ENCODE measurements at places on chromosomes 2 and 18.

DNA sequence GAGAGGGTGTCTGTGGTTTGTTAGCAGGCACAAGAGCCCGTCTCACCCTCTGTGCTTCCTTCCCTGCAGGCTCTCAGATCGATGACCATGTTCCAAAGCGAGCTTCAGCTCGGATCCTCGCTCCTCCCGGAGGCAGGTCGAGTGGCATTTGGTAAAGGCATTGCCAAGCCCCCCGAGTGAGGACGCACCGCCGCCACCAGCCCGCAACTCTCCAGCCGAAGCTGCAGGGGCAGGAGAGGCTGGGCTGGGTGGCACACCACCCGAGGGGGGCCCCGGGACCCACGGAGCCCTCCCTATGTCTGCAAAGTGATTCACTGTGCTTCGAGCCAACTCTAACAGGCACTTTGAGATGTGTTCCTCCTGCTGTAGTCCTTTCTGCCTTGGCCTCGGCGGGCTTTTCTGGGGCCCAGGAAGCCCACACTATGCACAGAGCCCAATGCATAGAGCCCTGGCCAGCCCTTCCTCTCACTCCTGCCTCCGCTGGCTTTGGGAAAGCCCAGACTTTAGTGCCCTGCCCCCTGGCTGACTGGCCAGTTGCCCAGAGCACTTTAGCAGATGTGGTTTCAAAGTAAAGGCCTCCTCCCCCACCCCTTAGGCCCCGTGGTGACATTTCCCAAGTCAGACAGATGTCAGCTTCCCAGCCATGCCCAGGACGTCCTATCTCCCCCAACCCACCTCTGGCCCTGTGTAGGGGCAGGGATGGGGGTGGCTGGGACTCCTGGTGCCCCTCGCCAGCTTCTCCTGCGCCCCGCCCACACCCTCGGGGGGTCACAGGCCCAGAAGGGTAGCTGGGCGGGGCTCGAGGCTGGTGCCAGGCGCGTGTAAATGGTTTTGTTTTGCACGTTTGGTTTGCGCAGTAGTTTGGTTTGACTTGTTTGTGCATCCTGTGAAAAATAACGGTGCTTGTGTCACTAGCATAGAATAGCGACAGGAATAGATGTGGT lies 23.3 kb upstream of the MAPRE3 start:
- DNase-seq, result no peak

- no peak for DNase-seq
These were observed 480.4 kb downstream of the PARD3B start for GRCh38 chr2:205025580-205026240.

DNA sequence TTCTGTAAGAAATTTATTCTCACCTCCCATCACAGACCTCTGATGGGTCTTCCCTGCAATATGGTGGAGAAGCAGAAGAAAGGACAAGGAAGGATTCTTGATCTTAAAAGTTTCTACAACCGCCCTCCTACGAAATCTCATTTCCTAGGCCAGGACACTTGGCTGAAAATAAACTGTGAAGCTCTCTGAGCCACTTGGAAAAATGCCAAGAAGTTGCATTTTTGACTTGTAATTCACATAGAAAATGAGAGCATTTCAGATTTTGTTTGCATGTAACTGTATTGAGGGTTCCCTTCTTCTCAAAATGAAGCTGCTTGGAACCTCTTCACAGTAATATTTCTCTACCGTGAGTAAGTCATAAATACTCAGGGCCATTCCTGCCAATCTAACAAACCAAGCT lies 458.3 kb upstream of the SLC14A2 start:
- DNase-seq, result no peak

- DNase-seq, result no peak
These were observed 10.0 kb upstream of the GCA start for GRCh38 chr2:162333968-162334367.

- DNase-seq, result no peak
These were observed 15.7 kb upstream of the TEX51 start for GRCh38 chr2:126882736-126883665.

GRCh38 chr18:63339920-63340484 lies 20.4 kb upstream of the BCL2 start:
- DNase-seq, result no peak

DNA sequence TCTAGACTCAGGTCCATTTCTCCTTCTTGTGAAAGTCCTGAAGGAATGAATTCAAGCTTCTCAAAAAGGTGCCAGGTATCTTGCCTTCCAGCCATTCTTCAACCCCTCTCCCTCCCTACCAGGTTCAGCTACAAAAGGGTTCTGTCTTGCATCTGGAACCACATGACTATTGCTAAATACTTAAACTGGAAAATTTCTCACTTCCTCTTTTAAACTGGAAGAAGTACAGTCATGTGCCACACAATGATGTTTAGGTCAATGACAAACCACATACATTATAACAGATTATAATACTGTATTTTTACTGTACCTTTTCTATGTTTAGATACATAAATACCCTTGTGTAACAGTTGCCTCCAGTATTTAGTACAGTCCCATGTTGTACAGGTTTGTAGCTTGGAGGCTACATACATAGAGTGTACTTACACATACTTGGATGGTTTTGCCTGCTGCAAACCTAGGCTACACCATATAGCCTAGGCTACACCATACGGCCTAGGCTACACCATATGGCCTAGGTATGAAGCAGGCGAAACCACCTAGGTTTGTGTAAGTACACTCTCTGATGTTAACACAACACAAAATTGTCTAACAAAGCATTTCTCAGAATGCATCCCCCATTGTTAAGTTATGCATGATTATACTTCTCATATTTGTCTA lies 142.0 kb upstream of the DNMT3A start:
- no peak for DNase-seq

GRCh38 chr2:1632510-1632909 lies 111.8 kb downstream of the PXDN start:
- no peak for DNase-seq

- no peak for DNase-seq
These were observed 660.7 kb upstream of the RAB6C start for GRCh38 chr2:129318581-129319421.

GRCh38 chr2:96789245-96789617 lies 26.8 kb upstream of the CNNM3 start:
- DNase-seq, result no peak

DNA sequence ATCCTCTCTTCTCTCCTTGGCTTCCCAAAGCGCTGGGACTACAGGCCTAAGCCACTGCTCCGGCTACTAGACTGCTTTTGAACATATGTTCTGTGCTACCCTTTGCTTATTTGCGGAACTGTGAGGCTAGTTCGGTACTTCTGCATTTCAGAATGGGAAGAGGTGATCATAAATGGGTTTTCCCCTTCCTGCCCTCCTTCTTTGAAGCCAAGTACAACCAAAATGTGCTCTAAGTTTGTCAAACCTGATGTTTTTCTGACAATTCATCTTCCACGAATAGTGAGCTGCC lies 1.7 kb upstream of the ESCO1 start:
- DNase-seq, result no peak

DNA sequence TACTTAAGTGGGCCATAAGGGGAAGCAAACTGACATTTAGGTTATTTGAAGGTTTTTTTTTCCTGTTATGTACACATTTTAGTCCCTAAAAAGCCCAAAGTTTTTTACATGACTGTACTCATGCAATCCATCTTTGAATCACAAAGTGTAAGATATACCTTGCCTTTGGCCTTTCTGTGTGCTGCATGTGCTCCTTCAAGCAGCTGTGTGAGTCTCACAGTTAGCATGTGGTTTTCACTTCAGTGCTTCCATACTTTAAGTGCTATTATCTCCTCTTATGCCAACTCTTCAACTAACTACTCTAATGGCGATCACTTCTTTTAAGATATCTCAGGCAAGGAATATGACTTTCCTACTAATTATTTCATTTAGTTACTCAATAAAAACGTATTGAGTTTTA lies 597.1 kb upstream of the ACVR2A start:
- DNase-seq, result no peak
